ENCODE measurements at places on chromosomes 6 and 20. TPM values are rescaled to one million over a fixed set of nuclear protein-coding genes. Genes with fewer than 3 reads are reported as not detected.

The CASS4 gene
- total RNA-seq, result 6.5 TPM

- no peak for DNase-seq
These were observed 48.1 kb upstream of the HLA-E start for GRCh38 chr6:30441171-30441570.

DNA sequence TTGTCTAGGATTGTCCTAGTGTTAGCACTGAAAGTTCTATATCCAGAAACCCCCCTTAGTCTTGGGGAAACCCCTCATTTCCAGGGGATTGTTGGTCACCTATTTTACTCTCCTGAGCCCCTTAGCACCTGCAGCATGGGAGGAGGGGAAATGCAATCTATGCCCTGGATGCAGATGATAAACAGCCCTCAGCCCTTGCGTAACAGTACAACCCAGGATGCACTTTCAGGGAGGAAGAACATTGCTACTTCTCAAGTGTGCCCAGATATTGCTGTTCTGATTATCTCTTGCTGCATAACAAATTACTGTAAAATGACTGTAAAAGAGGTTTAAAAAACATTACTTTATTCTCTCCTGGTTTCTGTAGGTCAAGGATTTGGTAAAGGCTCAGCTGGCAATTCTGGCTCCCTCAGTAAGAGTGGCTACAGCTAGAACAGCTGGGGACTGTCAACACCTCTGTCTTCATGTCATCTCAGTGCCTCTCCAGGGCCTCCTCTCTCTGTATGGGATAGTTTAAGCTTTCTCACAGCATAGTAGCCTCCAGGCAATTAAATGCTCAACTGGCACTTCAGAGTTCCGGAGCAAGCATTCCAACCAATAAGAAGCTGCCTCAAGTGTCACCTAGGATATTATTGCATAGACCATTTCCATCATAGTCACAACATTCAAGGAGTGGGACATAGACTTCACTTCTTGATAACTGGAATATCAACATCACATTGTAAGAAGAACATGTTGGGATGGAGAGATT, 117.8 kb upstream of the FOXO3 start:
- no peak for DNase-seq

GRCh38 chr20:53999077-53999476, 71.3 kb downstream of the BCAS1 start:
- DNase-seq, result no peak

The PRRT1 gene
- 0.77 TPM for total RNA-seq

The CALHM4 gene
- not detected for total RNA-seq

- no peak for DNase-seq
These were observed 29.6 kb downstream of the GSS start for GRCh38 chr20:34925981-34926380.

The NR2E1 gene
- total RNA-seq, result not detected

DNA sequence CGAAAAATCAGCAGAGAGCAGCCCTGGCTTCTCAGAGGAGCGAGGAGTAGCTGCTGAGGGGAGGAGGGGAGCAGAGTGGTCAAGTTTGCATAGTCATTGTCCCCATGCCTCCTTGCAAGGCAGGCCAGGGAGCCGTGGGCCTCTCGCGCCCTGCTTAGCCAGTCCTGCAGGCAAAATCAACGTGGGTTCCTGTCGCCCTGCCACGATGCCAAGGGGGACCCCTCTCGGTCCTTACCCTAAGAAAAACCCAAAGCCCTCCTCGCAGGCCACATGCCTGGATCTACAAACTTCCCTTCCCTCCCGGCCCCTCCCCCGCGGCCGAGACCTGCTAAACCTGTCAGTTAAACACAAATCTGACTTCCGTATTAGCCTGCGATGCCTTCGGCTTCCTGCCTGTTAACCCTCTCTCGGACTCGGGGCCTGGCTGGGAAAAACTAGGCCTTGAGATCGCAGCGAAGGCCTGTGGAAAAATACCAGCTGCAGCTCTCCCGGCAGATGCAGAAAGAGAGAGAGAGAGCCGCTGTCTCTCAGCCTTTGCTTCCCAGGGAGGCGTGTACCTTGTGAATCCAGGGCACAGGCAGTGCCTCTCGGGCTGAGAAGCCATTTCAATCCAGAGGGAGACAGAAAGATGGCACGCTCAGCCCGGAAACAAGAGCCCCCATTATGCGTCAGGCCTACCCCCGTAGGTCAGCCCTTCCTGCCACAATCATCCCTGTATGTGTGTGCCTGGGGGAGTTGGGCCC, 968 bp upstream of the ZMYND8 start:
- DNase-seq, result peak; percentile 61

DNA sequence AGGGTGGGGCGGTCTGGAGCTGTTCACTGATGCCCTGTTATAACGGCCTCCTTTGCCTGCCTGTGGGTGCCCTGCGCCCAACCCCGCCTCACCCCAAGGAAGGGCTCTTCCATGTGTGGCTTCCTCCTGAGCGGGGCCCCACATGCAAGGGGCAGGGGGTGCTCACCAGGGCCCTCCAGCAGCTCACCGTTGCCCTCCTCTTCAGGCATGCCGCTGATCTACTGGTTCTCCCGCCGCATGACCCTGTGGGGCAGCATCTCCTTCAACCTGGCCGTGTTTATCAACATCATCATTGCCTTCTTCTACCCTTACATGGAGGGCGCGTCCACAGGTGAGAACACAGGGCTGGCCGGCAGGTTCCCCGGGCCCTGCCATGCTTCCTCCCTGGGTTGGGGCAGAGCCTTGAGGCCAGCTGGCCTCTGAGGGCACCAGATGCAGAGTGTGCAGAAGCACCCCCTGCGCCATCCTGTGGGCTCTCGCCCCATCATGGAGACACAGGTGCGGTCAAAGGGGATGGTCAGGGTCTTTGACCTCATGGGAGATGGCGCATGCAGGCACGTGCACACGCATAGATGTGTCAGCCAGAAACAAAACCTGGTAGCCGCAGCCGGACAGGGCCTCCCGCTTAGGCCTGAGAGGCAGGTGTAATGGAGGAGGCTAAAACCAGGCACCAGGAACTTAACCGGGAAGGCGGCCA, 22.9 kb downstream of the UQCC2 start:
- DNase-seq, result no peak

The KCNK15 gene
- 0.09 TPM for total RNA-seq

The TRAPPC3L gene
- not detected for total RNA-seq

GRCh38 chr6:134464690-134465411, 146.9 kb upstream of the SGK1 start:
- no peak for DNase-seq

DNA sequence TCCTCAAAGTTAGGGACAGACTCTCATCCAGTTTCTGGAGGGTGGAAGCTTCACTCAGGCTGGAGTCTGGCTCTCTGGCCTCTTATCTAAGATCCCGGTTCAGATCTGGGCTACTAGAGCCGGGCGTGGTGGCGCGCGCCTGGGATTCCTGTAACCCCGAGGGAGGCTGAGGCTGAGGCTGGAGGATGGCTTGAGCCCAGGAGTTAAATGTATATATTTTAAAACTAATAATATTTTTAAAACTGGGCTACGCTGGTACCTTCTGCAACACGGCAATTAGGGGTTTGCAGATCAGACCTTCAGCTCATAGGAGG, 710 bp upstream of the ZNF343 start:
- DNase-seq, result no peak

- no peak for DNase-seq
These were observed 32.2 kb downstream of the COL11A2 start for GRCh38 chr6:33160096-33160495.

GRCh38 chr6:32154514-32155161, 697 bp downstream of the PPT2 start:
- DNase-seq, result peak; percentile 64

DNA sequence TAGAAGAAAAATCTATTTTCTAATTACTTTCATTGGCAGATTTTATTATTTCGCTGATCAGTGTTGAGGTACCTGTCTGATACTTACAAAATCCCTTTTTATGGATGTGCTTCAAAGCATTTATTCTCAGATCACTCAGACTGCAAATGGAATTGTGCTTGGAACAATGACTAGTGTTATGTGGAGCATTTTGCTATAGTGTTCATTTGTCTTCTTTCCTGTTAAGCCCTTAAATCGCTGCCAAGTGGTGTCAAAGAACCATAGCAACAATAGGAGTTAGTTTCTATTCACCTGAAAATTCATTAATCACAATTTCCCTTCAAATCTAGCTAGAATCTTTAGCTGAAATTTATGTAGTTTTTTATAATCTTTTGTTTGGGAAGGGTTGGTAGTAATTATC, 29.8 kb downstream of the SMPDL3A start:
- DNase-seq, result no peak

DNA sequence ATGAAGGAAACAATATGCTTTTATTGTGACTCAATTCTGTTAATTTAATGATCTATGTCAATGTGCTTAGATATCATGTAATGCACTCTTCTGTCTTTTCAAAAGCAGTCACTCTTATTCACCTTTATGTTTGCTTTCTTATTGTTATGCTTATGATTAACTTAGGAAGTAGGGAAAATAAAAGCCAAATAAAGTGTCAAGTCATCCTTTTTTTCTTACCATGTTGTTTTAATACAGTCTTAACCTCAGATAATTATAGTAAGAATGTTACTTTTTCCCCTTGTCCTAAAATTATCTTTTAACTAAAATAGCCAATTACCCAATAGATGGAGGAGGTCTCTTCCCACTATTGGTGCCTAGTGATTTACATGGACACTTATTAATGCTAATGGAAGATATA, 72.6 kb downstream of the TFAP2B start:
- DNase-seq, result no peak

The CLIC5 gene
- 8.4 TPM for total RNA-seq

DNA sequence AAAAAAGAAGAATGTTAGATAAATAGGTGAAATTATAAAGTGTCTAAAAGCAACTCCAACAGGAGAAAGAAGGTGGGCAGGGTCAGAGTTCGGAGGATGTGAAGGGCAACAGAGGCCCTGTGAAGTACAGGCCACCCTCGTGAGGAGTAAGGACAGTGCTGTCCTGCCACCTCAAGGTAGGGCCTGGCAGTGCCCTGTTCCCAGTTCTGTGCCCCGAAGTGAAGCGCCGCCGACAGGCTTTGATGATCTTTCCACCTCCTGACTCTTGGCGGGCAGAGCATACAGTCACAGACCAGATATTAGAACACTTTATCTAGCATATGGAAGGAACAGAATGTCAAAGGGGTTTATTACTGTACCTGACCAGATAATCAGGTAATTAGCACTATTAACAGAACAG, 75.8 kb downstream of the GJA10 start:
- no peak for DNase-seq

The SMLR1 gene
- not detected for total RNA-seq

GRCh38 chr6:144659202-144660182, 374.4 kb downstream of the UTRN start:
- peak; percentile 7 for DNase-seq

- DNase-seq, result no peak
These were observed 112.1 kb upstream of the BCLAF1 start for GRCh38 chr6:136401749-136402148.

- no peak for DNase-seq
These were observed 12.4 kb upstream of the MYT1 start for GRCh38 chr20:64151633-64152530.

The CCDC170 gene
- total RNA-seq, result not detected

GRCh38 chr20:19405958-19406357, 193.5 kb downstream of the SLC24A3 start:
- no peak for DNase-seq

The HTR1E gene
- not detected for total RNA-seq

- DNase-seq, result no peak
These were observed 7.8 kb downstream of the E2F3 start for GRCh38 chr6:20409427-20409971.

DNA sequence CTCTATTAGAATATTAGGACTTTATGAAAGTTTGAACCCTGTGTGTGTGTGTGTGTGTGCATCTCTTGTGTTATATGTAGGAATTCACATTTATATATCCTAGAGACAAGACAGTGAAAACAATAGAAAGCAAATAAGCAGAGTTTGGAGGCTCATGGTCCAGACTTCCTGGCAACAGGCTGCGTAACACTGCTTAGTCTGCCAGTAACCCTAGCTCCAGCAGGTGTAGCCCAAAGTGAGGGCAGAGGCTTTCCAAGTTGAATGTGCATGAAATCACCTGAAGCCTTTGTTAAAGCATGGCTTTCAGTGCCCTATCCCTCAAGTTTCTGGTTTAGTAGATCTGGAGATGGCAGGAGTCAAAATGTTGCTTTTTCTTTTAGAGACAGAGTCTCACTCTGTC, 569.9 kb downstream of the KIF16B start:
- DNase-seq, result no peak

- peak; percentile 13 for DNase-seq
These were observed 673 bp downstream of the MARCKS start for GRCh38 chr6:113857556-113858479.

GRCh38 chr6:7532232-7532631, 9.2 kb upstream of the DSP start:
- no peak for DNase-seq

- DNase-seq, result no peak
These were observed 65.9 kb downstream of the PKIB start for GRCh38 chr6:122676146-122676545.

DNA sequence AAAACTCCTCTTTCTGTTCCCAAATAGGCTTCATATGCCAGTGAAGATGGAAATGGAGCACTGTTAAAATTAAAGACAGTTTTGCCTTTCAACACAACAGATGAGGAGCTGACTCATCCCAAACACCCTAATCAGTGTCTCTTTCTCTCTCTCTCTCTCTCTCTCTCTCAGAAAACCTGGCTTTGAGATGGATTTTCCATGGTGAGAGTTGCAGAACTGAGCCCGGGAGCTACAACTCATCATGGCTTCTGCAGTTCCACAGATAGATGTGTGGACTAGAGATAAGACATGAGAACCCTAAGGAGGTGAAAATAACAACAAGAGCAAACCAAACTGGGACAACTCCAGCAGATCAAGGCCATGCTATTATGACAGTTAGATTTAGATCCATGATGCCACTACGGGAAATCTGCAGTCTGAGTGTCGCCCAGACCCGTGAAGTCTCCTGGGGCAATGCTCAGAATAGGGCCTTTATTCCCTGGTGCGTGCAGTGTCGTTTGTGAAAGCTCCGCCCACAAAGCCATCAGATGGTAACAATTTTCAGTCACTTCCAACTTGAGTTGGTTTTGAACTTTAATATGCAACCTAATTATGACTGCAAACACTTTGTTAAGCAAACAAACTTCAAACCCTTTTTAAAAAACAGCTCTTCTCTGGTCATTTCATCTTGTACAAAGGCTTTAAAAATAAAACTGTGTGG, 338.2 kb upstream of the PREP start:
- DNase-seq, result no peak

The PSORS1C1 gene
- total RNA-seq, result 3.2 TPM

GRCh38 chr20:60255866-60256265, 297.6 kb downstream of the CDH26 start:
- no peak for DNase-seq

The GGTLC1 gene
- not detected for total RNA-seq

- DNase-seq, result no peak
These were observed 47.9 kb upstream of the ARID1B start for GRCh38 chr6:156729248-156729647.

The ERVFRD-1 gene
- not detected for total RNA-seq

The TTLL9 gene
- total RNA-seq, result not detected

- no peak for DNase-seq
These were observed 9.1 kb downstream of the KIZ start for GRCh38 chr20:21134883-21135493.

GRCh38 chr20:61346996-61347395, 94.9 kb downstream of the CDH4 start:
- no peak for DNase-seq
